ENCODE measurements at places on chromosomes 7 and 10. TPM values are rescaled to one million over a fixed set of nuclear protein-coding genes. Genes with fewer than 3 reads are reported as not detected.
A peak's percentile ranks its signal among the peaks of the same experiment; 100 is the strongest.

DNA sequence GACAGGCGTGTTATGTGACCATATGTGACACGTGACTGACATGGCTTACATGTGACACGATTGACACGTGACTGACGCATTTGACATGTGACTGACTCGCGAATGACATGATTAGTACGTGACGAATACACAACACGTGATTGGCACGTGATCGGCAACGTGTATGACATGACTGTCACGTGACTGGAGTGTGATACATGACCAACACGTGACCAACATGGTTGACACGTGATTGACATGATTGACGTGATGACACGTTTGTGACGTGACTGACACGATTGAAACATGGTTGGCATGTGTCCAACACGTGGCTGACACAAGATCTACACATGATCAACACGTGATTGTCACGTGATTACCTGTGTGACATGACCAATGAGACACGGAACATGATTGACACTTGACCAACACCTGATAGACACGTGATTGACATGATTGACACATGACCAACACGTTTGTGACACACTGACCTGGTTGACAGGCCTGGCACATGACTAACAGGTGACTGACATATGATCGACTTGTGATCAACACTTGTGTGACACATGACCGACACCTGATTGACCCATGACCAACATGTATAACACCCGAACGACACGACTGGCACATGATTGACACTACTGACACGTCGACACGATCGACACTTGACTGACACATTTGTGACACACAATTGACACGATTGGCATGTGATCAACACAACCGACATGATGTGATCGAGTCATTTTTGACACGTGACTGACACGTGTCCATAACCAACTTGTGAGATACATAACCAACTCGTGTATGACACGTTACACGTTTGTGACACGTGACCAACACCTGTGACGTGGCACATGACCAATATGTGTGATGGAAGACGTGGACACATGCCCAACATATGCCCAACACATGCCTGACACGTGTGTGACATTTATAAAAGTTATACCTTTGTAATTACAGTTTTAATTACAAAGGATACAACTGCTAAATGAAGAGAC is 21.1 kb downstream of the CRPPA start:
- DNase-seq: peak; percentile 57

DNA sequence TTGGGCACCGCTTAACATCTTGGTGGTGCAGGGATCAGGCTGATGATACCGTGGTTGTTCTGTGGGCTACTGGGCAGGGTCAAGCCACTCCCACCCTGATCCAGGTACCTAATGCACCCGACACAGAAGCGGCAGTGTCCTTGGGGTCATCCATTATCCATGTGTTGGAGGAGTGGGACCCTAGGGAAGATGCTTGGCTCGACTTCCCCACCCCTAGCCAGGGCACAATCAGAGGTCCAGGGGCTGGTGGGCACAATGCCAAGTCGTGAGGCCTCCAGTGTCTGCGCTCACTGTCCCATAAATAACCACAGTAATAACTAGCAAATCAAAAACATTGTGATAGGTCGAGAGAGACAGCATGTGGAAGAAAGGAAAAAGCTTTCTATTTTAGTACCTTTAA is 37.7 kb downstream of the HTRA1 start:
- DNase-seq: no peak

GRCh38 chr7:12764458-12764891 is 77.0 kb downstream of the ARL4A start:
- DNase-seq: no peak

The SPDYE8 gene
- not detected for polyA plus RNA-seq

The KNDC1 gene
- polyA plus RNA-seq: 5.9 TPM

The GTPBP10 gene
- polyA plus RNA-seq: 18.6 TPM
